A549 treated with CORT108297 at 1 μM for 4 hours (cell line): ENCODE measurements at places on chromosomes 4 and X. TPM values are rescaled to one million over a fixed set of nuclear protein-coding genes. Genes with fewer than 3 reads are reported as not detected.

Gene GAGE1
- not detected in 5 replicates for total RNA-seq

Gene NAT8L
- 9.8 to 16.8 TPM (median 15.3 TPM) in 5 replicates for total RNA-seq

Gene ARL13A
- 0.07 to 0.38 TPM (median 0.19 TPM) in 4 of 5 replicates, not detected in the other for total RNA-seq

Gene GAGE12F
- not detected in 5 replicates for total RNA-seq

Gene FAM53A
- 0.50 to 1.4 TPM (median 0.77 TPM) in 5 replicates for total RNA-seq

Gene HTN1
- not detected in 5 replicates for total RNA-seq

Gene BEND4
- 0.05 TPM in 1 of 5 replicates, not detected in the others for total RNA-seq

Gene CXCR3
- 0.05 to 0.16 TPM in 2 of 5 replicates, not detected in the others for total RNA-seq

Gene CSAG1
- total RNA-seq, result 0.32 to 0.54 TPM (median 0.46 TPM) in 5 replicates

Gene GPR143
- 0.12 to 0.21 TPM (median 0.18 TPM) in 5 replicates for total RNA-seq

Gene MTTP
- not detected in 5 replicates for total RNA-seq

Gene AMOT
- total RNA-seq, result 0.02 to 0.07 TPM (median 0.02 TPM) in 5 replicates

Gene ETDA
- not detected in 5 replicates for total RNA-seq

Gene AP1S2
- 18.1 to 22.0 TPM (median 19.3 TPM) in 5 replicates for total RNA-seq

Gene MAP7D3
- 10.1 to 14.5 TPM (median 12.9 TPM) in 5 replicates for total RNA-seq

Gene CT55
- total RNA-seq, result not detected in 5 replicates

Gene TRO
- total RNA-seq, result 0.52 to 0.77 TPM (median 0.69 TPM) in 5 replicates
